ENCODE measurements at places on chromosomes 6 and 20.
A peak's percentile ranks its signal among the peaks of the same experiment; 100 is the strongest.

GRCh38 chr6:11592294-11592906 is 54.9 kb downstream of the TMEM170B start:
- DNase-seq = no peak

GRCh38 chr6:39224523-39225182 is 4.6 kb downstream of the KCNK5 start:
- DNase-seq = no peak

- DNase-seq = peak; percentile 29
These were observed 1.2 kb downstream of the MAK start for GRCh38 chr6:10837009-10837621.

DNA sequence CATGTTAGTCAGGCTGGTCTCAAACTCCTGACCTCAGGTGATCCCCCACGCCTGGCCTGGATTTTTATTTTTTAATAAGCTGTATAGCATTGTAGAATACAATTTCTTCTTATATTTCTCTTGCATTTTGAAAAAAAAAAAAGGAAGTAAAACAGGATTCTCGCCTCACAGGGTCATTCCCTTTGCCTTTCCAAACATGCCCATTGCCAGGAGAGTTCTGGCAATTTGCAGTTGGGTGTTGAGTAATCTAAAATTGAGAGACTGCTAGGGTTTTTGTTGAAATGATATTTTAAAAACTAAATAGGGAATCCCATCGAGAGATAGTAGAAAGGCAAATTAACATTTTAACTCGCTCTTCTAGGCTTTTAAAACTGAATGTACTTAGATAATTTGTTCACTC is 196.1 kb downstream of the JARID2 start:
- no peak for DNase-seq

- no peak for DNase-seq
These were observed 21.7 kb downstream of the BMP7 start for GRCh38 chr20:57244627-57245214.

GRCh38 chr20:62772990-62773844 is 23.1 kb upstream of the MRGBP start:
- DNase-seq = no peak

DNA sequence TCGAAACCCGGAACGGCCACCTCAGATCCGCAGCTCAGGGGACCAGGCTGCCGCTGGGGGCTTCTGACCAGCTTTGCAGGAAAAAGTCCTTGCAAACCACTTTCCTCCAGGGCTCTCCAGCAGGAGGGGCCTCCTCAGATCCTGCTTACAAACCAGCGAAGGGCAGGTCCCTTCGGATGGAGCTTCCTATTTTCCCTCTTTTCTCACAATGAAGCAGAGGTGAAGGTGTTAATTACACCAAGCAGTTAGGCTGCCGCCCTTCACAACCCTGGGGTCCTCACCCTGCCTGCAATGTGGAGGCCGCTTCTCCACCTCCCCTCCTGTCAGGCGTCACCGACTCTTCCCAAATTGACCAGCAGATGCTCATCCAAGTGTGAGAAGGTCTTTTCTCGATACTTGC is 5.7 kb downstream of the ARHGAP40 start:
- no peak for DNase-seq

- no peak for DNase-seq
These were observed 15.4 kb upstream of the MAPK13 start for GRCh38 chr6:36114798-36115408.

DNA sequence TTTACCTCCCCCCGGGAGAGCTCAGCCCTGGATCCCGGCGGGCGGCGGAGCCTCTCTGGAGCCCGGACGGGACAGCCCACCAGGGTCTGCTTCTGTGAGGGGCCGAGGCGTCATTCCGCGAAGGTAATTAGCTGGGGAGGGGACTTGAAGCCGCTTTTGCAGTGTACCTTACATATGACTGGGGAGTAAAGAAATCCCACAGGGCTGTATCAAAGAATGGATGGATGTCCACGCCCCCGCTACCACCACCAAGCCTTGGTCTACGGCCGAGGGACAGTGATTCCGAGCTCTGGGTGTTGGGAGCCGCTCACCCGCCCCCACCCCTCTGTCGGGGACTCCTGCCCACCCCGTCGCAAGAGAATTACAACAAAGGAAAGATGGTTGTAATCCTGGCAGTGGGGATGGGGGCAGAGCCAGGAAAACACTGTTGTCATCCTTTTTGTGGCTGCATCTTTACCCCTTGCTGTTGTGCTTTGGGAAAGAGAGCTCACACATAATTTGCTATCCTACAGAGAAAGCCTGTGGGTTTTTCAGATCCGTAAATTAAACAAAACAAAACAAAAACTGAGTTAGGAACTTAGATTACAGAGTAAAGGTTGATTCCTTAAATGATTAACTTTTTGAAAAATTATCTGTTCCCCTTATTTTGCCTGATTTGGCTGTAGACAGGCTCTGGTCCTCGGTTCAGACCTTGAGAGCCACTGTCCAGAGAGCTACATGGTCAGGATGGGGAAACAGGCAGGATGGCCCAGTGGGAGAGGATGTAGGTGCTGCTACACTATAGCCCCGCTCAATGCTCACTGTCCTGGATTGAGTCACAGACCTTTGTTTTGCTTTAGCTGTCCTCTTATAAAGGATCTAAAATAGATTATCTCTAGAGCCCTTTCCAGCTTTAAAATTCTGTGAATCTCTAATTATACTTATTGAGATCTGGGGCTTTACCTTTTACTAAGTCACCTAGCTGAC is 997 bp upstream of the FBXO30 start:
- no peak for DNase-seq

- DNase-seq = no peak
These were observed 12.8 kb downstream of the ADNP start for GRCh38 chr20:50918403-50918802.

GRCh38 chr20:18578581-18578980 is 9.3 kb upstream of the DTD1 start:
- no peak for DNase-seq

- no peak for DNase-seq
These were observed 102.5 kb downstream of the PRL start for GRCh38 chr6:22194188-22194921.

GRCh38 chr20:38278763-38279162 is 18.2 kb upstream of the KIAA1755 start:
- no peak for DNase-seq

GRCh38 chr20:62656197-62656918 is 14.1 kb downstream of the SLCO4A1 start:
- no peak for DNase-seq

- DNase-seq = no peak
These were observed 210.9 kb upstream of the GGTLC1 start for GRCh38 chr20:24199501-24199900.

- DNase-seq = no peak
These were observed 153.9 kb downstream of the MRPL14 start for GRCh38 chr6:43973357-43973756.

DNA sequence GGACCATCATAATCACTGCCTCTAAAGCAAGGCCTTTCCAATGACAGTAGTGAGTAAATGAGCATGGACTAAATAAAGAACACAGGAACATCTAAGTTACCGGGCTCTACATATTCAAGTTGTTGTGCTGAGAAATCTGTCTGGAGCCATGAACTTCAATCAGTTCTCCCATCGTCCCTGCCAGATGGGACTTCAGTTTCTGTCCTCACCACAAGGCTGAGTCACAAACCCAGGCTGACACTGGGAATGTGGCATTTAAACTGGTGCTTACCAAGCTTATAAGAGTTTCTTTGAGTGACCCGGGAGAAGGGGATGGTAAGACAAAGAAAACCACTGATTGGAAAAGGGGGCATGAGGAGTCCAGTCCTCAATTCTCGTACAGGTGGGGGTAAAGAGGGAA is 497.0 kb downstream of the MAFB start:
- no peak for DNase-seq

Data from tibial artery (tissue), 4 donors.